ENCODE measurements at places on chromosomes 7 and 10. TPM values are rescaled to one million over a fixed set of nuclear protein-coding genes. Genes with fewer than 3 reads are reported as not detected.

Gene ZNF277
- 15.9 TPM for total RNA-seq

DNA sequence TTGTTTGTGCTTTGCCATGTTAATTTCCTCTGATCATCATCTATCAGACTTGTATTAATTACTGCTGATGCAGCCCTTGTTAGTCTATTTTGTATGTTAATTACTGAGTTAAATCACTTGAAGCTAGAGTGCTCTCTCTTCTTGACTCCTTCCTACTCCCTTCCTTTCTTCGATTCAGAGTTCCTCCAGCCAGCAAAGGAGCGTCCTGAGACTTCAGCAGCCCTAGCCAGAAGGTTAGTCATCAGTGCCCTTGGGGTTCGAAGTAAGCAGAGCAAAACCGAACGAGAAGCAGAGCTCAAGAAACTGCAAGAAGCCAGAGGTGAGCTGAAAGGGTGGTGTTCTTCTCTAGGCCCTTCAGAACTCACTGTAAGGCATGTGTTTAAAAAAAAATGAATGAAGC lies 32.1 kb downstream of the LOXL4 start:
- DNase-seq = no peak

DNA sequence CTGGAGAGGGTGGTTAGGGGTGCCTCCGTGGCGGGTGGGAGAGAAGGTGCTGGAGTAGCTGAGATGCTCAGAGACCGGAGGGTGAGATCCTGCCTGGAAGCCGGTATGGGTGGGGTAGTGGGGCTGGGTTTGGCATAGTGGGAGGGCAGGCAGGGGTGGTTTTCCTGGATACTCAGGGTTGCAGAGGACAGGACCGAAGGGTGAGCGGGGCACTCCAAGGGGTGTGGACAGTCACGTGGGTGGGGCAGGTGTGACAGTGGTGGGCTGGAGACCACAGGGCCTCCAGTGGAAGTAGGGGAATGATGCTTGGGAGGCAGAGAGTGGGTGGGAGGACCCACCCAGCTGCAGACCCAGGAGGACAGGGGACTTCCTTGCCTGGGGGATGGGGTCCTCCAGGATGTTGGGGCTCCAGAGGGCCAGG lies 1.9 kb downstream of the SCART1 start:
- no peak for DNase-seq

DNA sequence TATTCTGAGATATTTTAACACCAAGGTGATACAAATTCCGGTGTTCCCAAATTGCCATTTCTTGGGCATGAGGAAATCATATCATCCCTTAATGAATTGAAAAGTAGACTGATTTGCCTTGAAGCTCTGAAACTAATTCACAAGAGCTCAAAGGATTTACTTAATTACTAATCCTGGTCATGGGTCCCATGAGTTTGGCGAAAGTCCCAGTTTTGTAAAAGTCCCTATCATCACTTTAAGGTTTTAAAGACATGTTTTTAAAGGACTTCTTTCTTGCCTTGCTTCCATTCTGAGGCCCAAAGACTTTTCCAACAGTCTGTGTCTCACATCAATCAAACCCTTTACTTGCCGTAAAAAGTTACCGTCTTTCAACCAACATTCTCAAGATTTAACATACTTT lies 377.9 kb downstream of the DNAJB9 start:
- no peak for DNase-seq

- DNase-seq = no peak
Measured at GRCh38 chr7:156735851-156736250, 95.3 kb downstream of the RNF32 start.
